Progenitor cell of endocrine pancreas (in vitro differentiated cells): ENCODE measurements at places on chromosomes 1 and 21. TPM values are rescaled to one million over a fixed set of nuclear protein-coding genes. Genes with fewer than 3 reads are reported as not detected.

Gene PADI2
- total RNA-seq = 0.50 and 0.87 TPM in 2 replicates

Gene FH
- total RNA-seq = 59.7 and 64.2 TPM in 2 replicates

Gene OR2T34
- not detected in 2 replicates for total RNA-seq

DNA sequence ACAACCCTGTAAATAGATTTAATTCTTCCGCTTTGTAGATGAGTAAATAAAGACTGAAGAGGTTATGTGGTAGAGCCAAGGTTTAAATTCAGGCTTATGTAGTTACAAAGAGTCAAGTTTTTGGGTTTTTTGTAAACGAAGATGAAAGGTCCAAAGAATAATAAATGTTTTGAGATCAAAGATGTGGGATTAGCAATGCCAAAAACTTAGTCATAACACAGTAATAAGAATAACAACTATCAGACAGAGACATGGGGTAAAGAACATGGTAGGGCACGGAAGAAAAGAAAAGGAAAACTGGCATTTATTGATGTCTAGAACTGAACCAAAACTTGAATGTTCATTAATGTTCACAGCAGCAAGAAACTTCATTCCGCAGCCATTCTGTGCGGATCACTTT lies 42.9 kb downstream of the EXTL2 start:
- no peaks in the 10 kb centered on the region for H3K27me3 ChIP-seq
- no peaks in the 10 kb centered on the region for H3K4me1 ChIP-seq
- H3K27ac ChIP-seq = no peak overlapping the region
- no peak overlapping the region for H3K4me3 ChIP-seq
- DNase-seq = no peak

DNA sequence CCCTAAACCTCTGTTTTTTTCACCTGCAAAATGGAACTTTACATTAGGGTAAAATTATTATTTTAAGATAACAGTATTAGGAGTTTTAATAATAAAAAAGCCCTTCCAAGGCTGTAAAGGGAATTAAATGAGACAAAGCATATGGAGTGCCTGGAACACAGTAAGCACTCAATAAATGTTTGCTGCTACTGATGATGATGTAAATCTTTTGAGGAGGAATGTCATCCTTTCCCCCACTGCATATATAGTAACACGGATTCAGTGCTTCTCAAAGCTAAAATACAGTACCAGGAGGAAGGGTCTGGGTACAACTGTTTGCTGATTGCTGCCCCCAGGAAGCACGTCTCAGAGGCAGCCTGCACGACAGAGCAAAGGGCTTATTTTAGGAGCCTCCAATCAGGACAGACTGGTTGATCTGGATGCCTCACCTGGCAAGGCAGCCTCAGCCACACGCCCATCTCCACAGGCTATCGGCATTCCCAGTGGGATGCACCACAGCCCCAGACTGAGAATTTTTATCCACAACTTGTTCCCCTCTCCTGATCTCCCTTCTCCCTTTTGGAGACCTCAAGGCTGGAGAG lies 64.4 kb downstream of the GADD45A start:
- no peaks in the 10 kb centered on the region for H3K36me3 ChIP-seq
- DNase-seq = no peak
- H3K27me3 ChIP-seq = no peaks in the 10 kb centered on the region
- H3K27ac ChIP-seq = peak overlapping the region; percentile 94
- H3K4me3 ChIP-seq = peak overlapping the region; percentile 25

DNA sequence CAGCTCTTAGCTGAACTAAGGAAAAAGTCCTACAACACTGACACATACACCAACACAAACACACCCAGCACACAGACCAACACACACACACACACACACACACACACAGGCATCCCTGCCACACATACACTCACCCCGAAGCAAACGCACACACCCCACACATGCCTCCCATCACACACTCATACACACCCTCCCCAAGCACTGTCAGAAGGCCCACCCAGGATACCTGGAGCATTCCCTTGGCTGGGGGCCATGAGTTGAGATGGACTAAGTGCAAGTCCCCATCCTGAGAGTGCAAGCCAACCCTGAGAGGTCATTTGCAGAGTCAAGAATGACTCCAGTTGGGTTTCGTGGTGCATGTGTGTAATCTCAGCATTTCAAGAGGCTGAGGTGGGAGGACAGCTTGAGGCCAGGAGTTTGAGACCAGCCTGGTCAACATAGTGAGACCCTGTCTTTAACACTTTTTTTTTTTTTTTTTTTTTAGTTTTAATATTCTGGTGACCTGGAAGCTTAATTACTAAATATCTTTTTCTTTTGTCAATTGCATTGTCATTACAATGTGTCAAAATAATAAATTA lies 117.3 kb downstream of the RHOU start:
- H3K27me3 ChIP-seq = no peaks in the 10 kb centered on the region
- DNase-seq = no peak
- H3K27ac ChIP-seq = peak overlapping the region; percentile 18
- no peak overlapping the region for H3K4me3 ChIP-seq

DNA sequence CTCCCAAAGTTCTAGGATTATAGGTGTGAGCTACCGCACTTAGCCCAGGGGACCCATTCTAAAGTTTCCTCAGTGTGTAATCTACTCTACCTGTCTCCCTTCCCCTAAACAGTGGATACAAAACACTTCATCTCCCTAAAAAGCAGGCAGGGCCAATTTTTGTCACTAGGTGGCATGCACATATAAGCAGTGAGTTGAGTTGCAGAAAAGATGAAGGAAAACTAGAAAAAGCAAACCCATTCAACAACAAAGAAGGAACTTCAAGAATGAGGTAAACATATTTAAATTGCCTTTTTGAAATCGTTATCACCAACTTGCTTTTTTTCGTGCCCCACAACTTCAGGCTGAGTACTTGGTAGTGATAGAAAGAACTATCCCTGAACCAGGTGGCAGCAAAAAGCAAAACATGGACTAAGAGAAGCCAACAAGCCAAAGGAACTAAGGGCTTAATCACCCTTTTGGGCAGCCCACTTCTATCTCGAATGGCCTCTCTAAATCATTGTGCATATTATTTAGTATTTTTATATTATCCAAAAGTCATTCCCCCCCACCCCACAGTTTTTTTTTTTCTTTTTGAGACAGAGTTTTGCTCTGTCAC lies 19.7 kb upstream of the ALDH9A1 start:
- peak; percentile 15 for DNase-seq
- H3K36me3 ChIP-seq = no peaks in the 10 kb centered on the region
- H3K27me3 ChIP-seq = no peaks in the 10 kb centered on the region
- no peak overlapping the region for H3K4me3 ChIP-seq
- no peak overlapping the region for H3K27ac ChIP-seq

DNA sequence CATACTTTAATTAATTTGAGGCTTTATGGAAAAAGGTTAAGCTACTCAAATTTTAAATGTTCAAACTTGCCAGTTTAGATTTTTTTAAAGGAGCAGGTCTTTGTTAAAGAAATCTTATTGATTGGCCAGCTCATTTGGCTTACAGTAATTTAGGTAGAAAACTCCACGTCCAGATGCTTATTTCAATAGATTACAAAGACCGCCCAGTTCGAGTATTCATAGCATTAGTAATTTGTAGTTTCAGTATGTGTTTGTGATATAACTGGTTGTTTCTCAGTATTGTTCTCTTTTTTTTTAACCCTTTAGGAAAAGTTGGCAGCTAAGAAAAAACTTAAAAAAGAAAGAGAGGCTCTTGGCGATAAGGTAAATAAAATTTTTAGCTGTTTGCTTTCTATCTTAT lies 1.6 kb downstream of the RPF1 start:
- H3K36me3 ChIP-seq = peaks cover 16% of the 10 kb centered on the region
- H3K4me3 ChIP-seq = peak overlapping the region; percentile 97
- peaks cover 24% of the 10 kb centered on the region for H3K27me3 ChIP-seq
- H3K27ac ChIP-seq = no peak overlapping the region
